Fibroblast of villous mesenchyme (primary cell): ENCODE measurements at places on chromosomes 13 and 19. TPM values are rescaled to one million over a fixed set of nuclear protein-coding genes. Genes with fewer than 3 reads are reported as not detected.

ACTN4 gene
- 333 and 456 TPM in 2 replicates for total RNA-seq

KLK13 gene
- total RNA-seq = not detected in 2 replicates

ELSPBP1 gene
- not detected in 2 replicates for total RNA-seq

ZNF541 gene
- total RNA-seq = under 0.01 TPM in 2 replicates

DNA sequence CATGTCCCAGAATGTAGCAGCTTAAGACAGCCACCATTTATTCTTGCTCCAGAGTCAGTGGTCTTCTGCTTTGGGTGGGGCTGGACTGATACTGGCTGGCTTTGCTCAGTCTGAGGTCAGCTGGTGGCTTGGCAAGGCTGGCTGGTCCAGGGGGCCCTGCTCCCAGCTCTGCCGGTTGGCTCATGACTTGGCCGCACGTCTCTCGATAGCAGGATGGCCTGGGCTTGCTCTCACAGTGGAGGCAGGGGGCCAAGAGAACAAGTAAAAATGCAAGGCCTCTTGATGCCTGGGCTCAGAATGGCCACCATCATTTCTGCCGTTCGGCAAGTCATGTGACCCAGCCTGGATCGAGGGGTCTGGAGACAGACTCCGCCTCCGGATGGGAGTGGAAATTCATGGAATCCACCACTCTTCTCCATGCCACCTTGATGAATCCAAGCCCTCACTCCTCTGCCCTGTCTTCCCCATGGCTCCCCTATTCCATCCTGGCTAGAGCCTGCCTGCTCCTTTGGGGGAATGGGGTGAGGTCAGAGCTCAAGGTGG is 13.1 kb downstream of the ACTMAP start:
- no peak for DNase-seq

GRCh38 chr19:46610851-46611770 is 10.0 kb downstream of the CALM3 start:
- DNase-seq = no peak

- DNase-seq = no peak
These were observed 18.4 kb downstream of the EPN1 start for GRCh38 chr19:55693336-55693974.

DNA sequence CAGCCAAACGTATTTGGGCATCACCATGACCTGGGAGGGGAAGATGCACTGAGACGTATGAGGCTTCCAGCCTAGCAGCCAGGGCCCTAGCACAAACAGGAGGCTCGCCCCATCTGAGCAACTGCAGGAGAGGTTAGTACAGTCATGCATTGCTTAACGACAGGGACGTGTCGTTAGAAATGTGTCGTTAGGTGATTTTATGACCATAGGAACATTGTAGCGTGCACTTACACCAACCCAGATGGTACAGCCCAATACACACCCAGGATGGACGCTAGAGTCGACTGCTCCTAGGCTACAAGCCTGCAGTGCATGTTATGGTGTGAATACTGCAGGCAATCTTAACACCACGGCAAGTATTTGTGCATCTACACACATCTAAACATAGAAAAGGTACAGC is 9.3 kb downstream of the CD177 start:
- DNase-seq = no peak

- no peak for DNase-seq
These were observed 789.7 kb upstream of the PRR20A start for GRCh38 chr13:56351041-56351440.

- no peak for DNase-seq
These were observed 149.1 kb downstream of the SLITRK5 start for GRCh38 chr13:87820241-87820640.
